Right renal cortex interstitium (tissue), 3 donors: ENCODE measurements at places on chromosomes 6 and 20.

DNA sequence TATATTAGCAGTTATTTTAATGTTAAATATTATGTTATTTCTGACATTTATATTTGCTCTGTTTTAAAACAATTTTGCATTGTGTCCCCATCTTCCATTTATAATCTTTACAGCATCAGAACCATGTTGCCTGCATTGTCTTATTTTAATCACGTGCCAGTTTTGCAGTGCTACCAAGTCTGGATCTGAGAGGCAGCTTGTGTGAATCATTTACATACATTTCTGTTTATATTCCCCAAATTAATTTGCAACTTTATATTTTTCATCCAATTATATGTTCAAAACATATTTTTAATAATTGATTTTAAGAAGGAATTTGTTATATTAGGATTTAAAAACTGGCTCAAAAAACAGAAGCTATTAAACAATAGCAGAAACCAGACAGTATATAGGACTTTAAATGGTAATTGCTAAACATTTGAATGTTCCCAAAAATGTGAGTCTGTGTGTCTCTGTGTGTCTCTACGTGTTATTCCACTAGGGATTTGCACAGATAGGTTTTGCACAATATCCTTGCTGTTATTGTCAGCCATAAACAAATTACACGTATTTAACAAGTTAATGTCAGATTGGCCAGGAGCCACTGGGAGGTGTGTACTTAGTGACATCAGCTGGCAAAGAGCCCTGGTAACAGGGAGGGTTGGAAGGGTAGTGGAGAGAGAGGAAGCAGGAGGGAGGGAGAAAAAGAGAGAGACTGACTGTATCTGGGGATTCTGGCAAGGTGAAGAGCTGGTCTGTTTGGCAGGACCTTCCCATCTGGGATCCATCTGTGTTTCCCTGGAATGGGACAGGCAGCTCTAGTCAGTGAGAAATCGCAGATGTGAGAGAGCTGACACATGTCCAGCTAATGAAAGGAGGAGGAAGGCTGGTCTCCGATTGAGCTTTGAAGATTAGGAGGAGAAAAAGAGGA, 72.1 kb downstream of the CBFA2T2 start:
- peak; percentile 38 for DNase-seq

DNA sequence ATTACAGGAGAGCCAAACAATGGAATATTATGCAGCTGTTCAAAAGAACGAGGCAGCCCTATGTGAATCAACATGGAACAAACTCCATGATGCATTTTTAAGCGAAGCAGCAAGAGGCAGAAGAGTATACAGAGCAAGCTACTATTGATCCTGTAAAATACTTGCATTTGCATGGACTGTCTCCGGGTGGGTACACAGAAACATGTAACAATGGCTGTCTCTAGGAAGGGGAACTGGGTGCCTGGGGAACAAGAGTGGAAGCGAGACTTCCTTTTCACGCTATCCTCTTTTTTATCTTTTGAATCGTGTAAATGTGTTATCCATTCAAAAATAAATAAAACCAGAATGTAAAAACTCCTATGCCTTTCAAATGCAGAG, 93.3 kb upstream of the SIRPA start:
- no peak for DNase-seq

DNA sequence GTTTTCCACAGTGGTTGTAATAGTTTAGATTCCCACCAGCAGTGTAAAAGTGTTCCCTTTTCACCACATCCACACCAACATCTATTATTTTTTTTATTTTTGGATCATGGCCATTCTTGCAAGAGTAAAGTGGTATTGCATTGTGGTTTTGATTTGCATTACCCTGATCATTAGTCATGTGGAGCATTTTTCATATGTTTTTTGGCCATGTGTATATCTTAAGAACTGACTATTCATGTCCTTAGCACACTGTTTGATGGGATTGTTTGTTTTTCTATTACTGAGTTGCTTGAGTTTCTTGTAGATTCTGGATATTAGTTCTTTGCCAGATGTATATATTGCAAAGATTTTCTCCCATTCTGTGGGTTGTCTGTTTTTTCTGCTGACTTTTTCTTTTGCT, 820.1 kb downstream of the TENT5A start:
- no peak for DNase-seq

GRCh38 chr6:44219053-44219814, 2.5 kb downstream of the MYMX start:
- DNase-seq = no peak

DNA sequence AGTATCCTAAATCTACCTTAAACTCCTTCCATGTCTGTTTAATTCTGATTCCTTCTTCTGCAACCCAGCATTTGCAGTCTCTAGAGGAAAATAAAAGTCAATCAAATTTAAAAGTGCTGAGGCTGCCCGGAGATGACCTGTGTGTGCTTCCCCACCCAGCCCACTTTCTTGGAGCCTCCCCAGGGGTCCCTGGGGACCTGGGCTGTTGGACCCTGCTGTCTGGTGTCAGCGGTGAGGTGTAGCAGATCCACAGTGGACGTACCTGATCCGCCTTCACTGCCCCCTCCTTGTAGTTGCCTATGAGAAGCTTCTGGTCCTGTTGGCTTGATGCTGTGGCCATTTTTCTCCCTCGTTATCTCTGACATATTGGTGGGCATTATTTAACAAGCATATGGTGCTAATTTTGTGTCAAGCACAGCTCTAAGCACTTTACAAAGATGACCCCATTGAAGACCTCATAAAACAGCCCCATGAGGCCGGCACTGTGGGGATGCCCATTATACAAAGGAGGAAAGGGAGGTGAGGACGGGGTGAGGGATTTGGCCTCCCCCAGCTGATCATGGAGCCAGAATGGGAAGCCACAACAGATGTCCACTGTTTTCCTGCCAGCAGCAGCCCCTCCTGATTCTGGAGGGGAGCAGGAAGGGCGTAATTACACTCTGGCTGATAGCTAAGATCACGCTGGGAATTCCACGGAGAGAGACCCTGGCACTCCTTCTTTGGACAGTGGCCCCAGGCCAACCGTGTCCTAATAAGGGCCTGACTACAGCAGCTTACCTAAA, 628.2 kb downstream of the CDH26 start:
- DNase-seq = no peak

- no peak for DNase-seq
These were observed 50.9 kb upstream of the EZR start for GRCh38 chr6:158869826-158870648.

- no peak for DNase-seq
These were observed 9.3 kb upstream of the SIRPB2 start for GRCh38 chr20:1500496-1500895.

DNA sequence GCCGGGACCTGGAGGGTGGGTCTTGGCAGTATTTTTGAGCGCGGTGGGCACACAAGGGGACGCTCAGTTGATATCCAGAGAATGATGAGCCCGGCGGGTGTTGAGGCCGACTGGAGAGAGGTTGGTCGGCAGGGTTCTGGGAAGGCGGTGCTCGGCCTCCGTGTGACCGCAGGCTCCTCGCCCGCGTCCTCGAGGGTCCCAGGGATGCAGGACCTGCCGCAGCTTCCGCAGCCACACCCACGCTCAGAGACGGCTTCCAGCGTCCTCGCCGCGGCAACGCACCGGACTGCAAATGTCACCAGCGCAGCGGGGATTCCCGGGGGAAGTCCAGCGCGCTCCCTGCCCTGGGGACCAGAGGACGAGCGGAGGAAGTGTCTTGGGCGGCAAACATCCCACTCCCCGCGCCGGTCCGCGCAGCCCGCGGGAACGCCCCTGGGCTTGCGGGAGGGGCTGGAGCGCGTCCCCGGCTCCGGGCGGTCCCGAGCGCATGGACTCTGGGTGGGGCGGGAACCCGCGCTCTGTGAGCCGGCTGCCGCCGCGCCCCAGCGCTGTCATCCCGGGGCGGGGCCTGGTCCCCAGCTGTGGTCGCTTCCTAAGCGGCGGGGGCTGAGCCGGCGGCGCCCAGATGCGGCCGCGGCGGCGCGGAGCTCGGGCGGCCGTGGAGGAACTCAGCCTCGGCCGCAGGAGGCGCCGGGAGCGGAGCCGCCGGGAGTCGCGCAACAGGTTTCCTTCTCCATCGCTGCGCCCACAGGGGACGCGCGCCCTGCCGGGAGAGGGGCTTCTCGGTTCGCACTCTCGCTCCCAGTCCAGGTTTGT, at the start of gene STX11:
Gene STX11, plus strand, starts transcription at position 624 of the 816 bp plus-strand sequence. CDS start 36,111 bp downstream, outside the sequence.
- no peak for DNase-seq
